ENCODE measurements at places on chromosomes 12 and 14.

DNA sequence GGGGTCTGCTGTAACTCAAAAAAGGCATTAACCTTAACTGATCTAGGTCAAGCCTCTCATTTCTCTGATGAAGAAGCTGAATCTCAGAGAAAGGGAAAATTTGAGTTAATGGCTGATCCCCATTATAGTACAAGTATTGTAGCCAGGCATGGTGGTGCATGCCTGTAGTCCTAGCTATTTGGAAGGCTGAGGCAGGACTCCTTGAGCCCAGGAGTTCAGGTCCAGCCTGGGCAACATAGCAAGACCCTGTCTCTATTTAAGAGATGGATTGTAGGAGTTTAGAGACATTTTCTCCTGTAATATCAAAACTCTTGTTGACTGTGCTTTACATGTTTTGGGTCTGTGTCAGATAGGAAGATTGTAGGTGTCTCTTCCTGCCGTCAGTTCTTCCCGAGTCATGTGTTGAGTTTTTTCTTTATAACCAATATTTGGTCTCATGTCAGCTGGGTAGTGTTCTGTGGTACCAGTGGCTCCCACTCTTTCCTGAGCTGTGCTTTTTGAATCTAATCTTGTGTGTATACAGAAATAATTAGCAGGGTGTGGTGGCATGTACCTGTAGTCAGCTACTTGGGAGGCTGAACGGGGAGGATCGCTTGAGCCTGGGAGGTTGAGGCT, 8.6 kb downstream of the COPZ1 start:
- DNase-seq = peak; percentile 37

DNA sequence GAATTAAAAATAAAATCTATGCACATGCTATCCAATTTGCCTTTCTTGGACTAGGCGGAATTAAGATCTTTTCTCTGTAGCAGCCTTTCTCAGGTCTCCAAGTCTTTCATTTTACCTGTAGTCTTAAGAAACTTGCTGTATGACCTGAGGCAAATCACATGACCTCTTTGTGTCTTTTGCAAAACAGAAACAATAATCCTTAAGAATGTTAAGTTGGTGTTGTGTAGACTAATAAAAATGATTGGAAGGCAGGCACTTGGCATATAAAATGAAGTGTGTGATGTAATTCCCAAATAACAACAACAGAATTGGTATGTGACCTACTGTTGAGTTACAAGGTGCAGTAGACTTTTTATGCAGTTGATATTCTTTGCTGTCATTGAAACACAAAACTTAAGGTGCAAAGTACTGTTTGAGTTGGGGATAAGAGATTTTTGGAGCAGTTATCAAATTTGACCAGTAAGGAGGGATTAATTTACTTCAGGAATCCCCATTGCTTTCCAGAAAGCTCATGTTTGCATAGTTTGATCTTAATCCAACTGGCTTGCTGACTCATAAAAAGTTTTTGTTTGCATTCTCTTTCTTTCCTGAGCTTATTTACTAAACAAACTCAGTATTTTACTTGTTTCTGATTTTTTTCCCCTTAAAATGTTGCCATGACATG, 51.4 kb downstream of the SUSD6 start:
- DNase-seq = no peak

DNA sequence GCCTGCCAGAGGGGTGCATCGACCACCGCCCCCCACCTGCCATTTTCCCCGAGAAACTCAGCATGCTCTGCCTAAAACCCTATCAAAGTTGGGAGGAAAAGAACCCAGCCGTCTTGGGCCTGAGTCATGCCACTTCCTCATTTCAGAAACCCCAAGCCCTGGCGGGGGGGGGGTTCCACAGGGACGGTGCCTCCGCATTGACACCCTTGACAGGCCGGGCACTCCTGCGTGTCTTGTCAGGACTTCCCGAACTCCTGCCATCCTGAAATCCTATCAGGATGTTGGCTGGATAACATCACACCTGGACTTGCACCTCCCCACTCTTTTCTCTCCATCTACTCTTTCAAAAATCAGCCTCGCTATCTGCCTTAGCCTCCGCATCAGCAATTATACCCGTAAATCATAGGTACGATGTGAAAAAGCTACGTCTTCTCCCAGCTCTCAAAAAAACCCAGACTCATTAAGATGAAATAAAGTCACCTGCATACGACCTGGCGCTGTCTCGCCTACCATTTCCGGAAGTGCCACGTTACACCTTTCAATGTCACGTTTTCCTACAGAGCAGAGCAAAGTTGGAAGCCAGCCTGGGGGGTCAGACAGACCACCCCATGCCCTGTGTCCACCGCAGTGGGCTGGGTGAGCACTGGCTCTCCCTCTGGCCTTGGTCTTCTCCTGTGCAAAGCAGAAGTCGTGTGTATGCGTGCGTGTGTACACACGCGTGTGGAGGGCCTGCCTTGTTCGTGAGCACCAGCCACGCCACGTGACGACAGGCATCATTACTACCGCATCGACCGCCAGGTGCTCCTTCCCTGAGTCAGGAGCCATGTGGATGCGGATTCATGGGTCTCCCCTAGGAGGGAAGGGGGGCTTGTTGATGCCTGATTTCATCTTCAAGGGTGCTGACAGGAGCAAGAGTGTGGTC, 96.7 kb downstream of the RFLNA start:
- DNase-seq = no peak

DNA sequence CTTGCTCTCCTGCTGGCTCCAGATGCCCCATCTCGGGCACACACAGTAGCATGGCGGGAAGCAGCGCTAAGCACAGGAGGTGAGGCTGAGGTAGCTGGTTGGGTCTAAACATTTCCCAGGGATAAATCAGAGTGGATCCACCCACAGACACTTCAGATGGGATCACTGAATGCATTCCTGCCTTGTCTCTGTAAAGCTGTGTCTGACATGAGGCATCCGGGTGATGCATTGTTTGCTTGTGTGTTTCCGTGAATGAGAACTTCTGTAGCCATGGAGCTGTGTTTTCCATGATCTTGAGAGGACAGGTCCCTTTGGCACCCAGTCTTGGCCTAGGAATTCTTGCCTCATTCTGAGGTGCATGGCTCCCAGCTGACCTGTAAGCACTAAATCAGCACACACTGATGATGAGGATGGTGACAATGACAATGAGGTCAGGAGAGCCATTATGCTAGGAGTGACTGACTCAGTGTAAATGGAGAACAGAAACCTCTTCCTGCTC, 6.7 kb upstream of the KRT75 start:
- no peak for DNase-seq

- DNase-seq = no peak
Measured at GRCh38 chr12:47413806-47414205, 292.0 kb downstream of the RPAP3 start.
